ENCODE measurements at places on chromosomes 2 and 18.

- no peak for DNase-seq
Measured at GRCh38 chr2:12697617-12698016, 19.1 kb upstream of the TRIB2 start.

DNA sequence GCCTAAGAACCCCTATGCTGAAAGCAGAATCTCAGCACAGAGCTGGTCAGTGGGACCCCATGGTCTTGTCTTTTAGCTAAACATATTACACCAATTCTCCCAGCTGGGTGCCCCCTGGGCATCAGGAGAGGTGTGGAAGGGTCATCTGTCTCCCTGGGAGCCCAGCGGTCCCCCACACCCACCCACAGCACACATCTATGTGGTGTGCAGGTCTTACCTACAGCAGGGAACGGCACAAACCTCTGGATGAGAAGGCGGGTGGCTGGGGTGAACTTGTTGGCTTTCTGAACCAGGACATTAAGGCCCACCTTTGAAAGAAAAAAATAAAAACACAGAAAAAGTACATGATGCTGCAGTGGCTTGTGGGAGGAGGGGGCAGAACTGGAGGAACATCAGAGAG lies 70.7 kb downstream of the EMX1 start:
- DNase-seq, result no peak

DNA sequence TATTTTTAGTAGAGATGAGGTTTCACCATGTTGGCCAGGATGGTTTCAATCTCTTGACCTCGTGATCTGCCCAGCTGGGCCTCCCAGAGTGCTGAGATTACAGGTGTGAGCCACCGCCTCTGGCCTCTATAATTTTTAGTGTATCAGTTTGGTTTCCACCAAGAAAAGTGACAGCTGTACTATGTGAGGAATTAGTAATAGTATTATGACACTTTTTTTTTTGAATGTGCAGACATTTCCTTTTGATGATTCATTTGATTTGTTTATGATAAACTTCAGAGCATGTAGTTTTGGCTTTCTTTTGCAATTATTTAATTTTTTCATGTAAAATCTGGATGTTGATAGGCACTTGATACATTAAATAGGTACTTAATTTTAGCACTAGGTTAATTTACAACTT lies 61.5 kb downstream of the PTPN4 start:
- no peak for DNase-seq

DNA sequence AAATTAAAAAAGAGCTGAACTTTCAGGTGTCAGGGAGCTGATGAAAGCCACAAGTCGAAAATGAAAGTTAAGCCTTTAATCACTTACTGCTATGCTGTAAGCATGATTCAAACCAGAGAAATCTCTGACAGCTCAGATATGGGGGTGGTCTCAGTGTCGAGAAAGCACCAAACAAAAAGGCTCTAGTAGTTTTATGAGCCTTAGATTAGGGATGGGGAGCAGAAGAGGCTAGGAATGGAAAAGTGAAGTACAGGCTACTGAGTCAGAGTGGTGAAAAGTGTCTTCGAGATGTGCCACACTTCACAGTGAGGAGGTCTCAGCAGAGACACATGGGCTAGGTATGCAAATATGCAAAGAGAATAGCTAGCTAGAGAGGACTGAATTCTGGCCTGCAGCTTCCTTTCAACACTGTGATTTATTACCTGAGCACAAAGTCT lies 482.2 kb downstream of the SPAG16 start:
- no peak for DNase-seq
